Breast epithelium (tissue), 4 donors: ENCODE measurements at places on chromosomes 13 and 19. TPM values are rescaled to one million over a fixed set of nuclear protein-coding genes. Genes with fewer than 3 reads are reported as not detected.

PEG3 gene
- total RNA-seq = 9.1 TPM

FAM124A gene
- 7.9 TPM for total RNA-seq

MBD3L3 gene
- total RNA-seq = not detected

RETN gene
- total RNA-seq = not detected

TUBA3C gene
- not detected for total RNA-seq

PDE4A gene
- 12.1 TPM for total RNA-seq

SKA3 gene
- 1.3 TPM for total RNA-seq

ZNF285 gene
- 3.6 TPM for total RNA-seq

LGI4 gene
- total RNA-seq = 37.8 TPM

LILRA1 gene
- total RNA-seq = 1.8 TPM

PRKCG gene
- total RNA-seq = not detected

ICAM5 gene
- 1.3 TPM for total RNA-seq

SH2D3A gene
- total RNA-seq = 38.2 TPM

MYO16 gene
- 0.15 TPM for total RNA-seq

IQCN gene
- total RNA-seq = 7.0 TPM

CD79A gene
- total RNA-seq = 1.8 TPM

LIM2 gene
- total RNA-seq = not detected

CATSPERD gene
- not detected for total RNA-seq

ZNF136 gene
- 11.5 TPM for total RNA-seq

DACH1 gene
- total RNA-seq = 11.5 TPM

ALDH16A1 gene
- 34.4 TPM for total RNA-seq

BRME1 gene
- 1.3 TPM for total RNA-seq

C19orf33 gene
- 19.3 TPM for total RNA-seq

MRPL57 gene
- 33.9 TPM for total RNA-seq

ZNF101 gene
- total RNA-seq = 4.8 TPM

ZNF763 gene
- total RNA-seq = 14.5 TPM

AXL gene
- 29.0 TPM for total RNA-seq

NKPD1 gene
- total RNA-seq = 1.0 TPM

ZNF132 gene
- 13.3 TPM for total RNA-seq

TEX101 gene
- not detected for total RNA-seq

TBXA2R gene
- 0.33 TPM for total RNA-seq

ERCC2 gene
- 9.5 TPM for total RNA-seq

KCNRG gene
- total RNA-seq = 2.6 TPM

FFAR3 gene
- total RNA-seq = not detected

PSG1 gene
- total RNA-seq = not detected

CCDC122 gene
- total RNA-seq = 50.9 TPM

PRKCSH gene
- total RNA-seq = 95.9 TPM

ZNF667 gene
- total RNA-seq = 2.9 TPM

UBE2L5 gene
- total RNA-seq = 1.3 TPM

NLRP4 gene
- total RNA-seq = not detected

KIR2DL1 gene
- total RNA-seq = not detected

SPACA4 gene
- total RNA-seq = not detected

KLK4 gene
- total RNA-seq = not detected

ZNF787 gene
- 10.2 TPM for total RNA-seq

ZNF729 gene
- not detected for total RNA-seq

IZUMO1 gene
- total RNA-seq = not detected

C2CD4C gene
- 2.6 TPM for total RNA-seq

ZNRF4 gene
- not detected for total RNA-seq

ZNF554 gene
- 10.4 TPM for total RNA-seq

KLK12 gene
- total RNA-seq = not detected

LINGO3 gene
- not detected for total RNA-seq

CDX2 gene
- 0.33 TPM for total RNA-seq

HCST gene
- 3.5 TPM for total RNA-seq

OR10H1 gene
- not detected for total RNA-seq

RGCC gene
- 91.8 TPM for total RNA-seq

LCP1 gene
- 28.2 TPM for total RNA-seq

SIGLEC7 gene
- total RNA-seq = 1.8 TPM

C19orf18 gene
- 0.80 TPM for total RNA-seq
